ENCODE measurements at places on chromosomes 2 and 18.
A peak's percentile ranks its signal among the peaks of the same experiment; 100 is the strongest.

DNA sequence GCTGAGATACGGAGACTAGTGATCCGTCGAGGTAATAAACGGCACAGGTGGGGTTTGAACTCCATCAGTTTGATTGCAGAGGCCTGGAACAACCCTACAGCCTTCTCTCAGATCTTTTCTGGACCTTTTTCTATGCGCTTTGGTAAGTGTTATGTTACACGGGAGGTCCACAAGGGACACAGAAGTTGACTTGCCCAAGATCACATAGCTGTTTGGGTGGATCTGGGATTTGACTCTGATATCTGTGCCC lies 1.1 kb upstream of the DNPEP start:
- no peak for DNase-seq

DNA sequence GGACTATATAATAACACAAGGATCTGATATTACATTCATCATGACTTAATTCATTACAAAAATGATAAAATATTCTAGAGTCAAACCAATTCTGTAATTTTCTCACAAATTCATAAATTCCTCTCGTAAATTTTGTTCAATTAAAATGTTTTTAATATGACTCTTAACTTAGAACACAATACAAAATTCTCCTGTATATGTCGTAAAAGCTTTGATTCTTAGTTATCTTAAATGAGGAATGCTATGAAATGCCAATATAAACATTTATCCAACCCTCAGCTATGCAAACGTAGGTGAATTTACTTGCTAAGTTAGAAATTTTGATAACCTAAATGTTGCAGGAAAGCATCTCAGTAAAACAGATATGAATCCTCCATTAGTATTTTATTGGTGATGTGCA lies 28.9 kb downstream of the ARHGAP15 start:
- DNase-seq: no peak

- no peak for DNase-seq
Measured at GRCh38 chr2:147450661-147451510, 393.9 kb upstream of the ACVR2A start.

DNA sequence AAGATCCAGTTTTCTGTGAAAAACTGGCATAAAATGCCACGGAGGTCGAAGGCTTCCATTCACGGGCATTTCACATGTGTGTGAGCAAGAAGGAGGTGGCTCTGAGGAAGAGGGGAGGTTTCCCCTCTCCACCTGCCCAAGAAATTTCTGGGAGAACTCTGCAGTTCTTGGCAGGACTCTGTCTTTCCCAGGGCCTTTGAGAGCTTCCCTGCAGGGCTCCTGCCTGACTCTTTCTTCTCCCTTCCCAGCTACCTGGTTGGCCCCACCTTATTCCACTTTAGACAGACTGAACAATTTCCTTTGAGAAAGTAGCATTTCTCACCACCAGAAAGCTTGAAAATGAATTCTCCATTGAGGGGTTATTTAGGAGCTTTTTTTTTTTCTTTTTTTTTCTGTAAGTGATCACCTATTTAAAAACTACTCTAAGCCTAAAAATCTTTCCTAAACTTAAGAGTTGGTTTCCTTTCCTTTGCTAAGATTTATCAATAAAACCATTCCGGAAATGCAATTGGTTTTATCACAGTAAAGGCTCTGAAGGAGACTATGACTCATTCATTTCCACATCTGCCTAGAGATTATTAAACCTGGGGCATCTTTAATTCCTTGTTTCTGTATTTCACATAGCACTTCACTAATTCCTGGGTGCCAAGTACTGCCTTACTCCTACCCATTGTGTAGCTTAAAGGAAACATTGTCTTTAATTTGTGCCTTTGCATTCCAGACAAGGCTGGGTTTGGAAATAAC lies 59.3 kb downstream of the UNC80 start:
- no peak for DNase-seq

DNA sequence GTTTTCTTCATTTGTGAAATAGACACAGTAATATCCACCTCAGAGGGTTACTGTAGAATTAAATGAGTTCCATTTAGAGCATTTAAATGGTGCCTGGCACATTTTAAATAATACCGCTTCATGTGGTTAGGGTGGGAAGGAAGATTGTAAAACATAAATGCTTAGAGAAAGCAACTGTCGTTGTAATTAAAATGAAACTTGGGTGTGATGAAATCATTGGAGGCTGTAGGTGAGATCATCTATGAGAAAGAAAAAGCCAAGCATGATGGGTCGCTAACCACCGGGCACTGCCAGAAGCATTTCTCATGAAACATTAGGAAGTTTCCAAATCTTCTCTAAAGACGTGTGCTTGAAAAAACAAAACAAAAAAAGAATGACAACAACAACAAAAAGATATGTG lies 8.2 kb upstream of the SLC39A10 start:
- peak; percentile 30 for DNase-seq

- DNase-seq: no peak
Measured at GRCh38 chr2:161245261-161245553, 63.0 kb upstream of the PSMD14 start.

GRCh38 chr2:97979904-97980303 lies 15.8 kb downstream of the TMEM131 start:
- DNase-seq: no peak

- DNase-seq: no peak
Measured at GRCh38 chr18:1413323-1413675, 508.6 kb downstream of the ADCYAP1 start.

GRCh38 chr18:10022365-10022764 lies 108.5 kb downstream of the VAPA start:
- DNase-seq: no peak

DNA sequence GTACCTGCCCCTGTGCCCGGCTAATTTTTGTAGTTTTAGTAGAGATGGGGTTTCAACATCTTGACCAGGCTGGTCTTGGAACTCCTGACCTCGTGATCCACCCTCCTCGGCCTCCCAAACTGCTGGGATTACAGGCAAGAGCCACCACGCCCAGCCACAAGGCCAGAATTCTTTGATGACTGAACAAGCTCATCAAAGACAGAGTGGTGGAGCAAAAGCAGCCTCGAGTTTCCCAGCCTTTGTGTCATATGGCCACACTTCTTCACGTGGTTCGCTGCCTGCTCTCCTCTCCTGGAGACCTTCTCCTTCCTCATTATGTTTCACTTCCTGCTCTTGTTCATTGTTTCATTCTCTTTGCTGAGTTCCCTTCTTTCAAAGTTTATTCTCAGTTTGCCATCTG lies 9.9 kb upstream of the NPC1 start:
- no peak for DNase-seq

GRCh38 chr2:236705295-236706105 lies 135.9 kb downstream of the ACKR3 start:
- no peak for DNase-seq

- no peak for DNase-seq
Measured at GRCh38 chr2:12486205-12487118, 230.3 kb upstream of the TRIB2 start.

- DNase-seq: peak; percentile 69
Measured at GRCh38 chr18:77132369-77133050, at the start of gene MBP. MBP (minus strand) TSS chr18:77132783; CDS start chr18:77105261, 27,522 bp downstream.

GRCh38 chr2:123101434-123101833 lies 923.7 kb upstream of the CNTNAP5 start:
- no peak for DNase-seq

DNA sequence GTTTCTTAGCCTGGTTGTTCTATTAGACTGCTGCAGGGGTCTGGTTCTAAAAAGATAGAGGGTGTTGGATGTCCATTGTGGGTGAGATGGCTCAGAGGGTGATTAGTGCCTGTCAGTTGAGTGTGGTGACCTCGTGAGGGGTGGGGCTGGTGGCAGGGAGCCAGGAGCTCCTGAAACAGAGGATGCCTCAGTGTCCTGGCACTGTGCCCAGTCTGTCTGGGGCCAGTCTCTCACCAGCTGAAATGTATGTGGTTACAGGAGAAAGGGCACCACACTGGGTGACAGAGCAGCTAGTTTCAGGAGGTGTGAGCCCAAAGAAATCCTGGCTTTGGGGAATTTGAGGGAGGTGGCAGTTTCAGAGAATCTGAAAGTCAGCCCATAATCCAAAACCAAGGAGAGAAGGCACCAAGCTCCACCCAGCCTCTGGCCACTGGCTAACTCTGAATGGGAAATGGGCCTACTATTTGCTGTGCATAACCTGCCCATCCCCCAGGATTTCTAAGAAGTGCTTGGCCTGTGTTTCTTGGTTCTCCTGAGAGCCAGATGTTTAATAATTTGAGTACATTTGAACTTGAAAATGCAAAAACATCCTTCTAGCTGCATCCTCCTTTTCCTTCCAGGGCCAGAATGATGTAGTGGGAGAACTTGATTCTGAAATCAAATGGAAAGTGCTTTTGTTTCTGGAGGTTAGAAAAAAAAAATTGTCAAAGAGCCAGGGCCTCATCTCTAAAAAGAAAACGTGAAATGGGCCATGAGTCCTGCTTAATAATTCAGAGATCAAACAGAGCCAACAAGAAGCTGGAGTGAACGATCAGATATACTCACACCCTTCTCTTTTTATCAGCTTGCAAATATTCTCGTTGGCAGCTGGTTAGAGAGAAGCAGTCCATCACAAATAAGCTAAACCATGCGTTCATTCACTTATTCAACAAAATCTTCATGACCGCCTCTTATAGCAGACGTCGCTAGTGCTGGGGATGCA lies 92.3 kb downstream of the B3GNT2 start:
- DNase-seq: peak; percentile 64

DNA sequence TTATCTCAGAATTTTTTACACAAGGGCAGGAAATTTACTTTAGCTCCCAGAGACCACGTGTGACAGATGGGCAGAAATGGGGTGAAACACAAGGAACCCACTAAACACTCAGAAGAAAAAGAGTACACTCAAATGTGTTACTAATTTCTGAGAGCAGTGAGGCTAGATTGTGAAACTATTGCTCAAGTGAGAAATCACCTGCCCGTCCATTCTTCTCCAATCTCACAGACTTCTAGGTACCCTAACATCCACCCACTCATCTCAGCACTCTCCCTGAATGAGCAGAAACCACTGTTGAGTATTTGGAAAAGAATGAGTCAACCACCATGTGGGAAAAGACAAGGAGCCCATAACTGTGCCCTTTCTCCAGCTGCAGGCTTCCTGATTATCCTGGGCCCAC lies 293.0 kb upstream of the CDH2 start:
- no peak for DNase-seq

DNA sequence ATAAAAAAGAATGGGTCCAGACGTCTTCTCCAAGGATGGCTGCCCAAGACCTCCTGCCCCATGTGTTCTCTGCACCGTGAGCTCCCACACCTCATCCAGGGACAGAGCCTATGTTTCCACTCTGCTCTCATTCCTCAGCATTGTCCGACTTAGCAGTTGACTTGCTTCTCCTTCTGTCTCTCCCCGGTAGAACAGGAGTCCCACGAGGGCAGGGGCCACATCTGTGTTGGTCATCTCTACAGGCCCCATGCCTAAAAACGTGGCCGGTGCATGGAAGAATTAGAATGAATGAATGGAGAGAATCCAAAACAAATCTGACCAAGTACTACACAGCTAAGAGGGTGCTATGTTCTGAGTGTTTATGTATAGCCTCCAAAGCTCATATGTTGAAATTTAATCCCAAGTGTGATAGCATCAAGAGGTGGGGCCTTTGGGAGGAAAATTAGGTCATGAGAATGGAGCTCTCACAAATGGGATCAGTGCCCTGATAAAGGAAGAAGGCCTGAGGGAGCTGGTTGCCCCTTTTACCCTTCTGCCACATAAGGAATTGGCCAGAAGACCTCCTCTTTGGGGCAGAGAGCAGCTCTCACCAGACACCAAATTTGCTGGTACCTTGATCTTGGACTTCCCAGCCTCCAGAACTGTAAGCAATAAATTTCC lies 55.9 kb downstream of the FAM178B start:
- DNase-seq: no peak

DNA sequence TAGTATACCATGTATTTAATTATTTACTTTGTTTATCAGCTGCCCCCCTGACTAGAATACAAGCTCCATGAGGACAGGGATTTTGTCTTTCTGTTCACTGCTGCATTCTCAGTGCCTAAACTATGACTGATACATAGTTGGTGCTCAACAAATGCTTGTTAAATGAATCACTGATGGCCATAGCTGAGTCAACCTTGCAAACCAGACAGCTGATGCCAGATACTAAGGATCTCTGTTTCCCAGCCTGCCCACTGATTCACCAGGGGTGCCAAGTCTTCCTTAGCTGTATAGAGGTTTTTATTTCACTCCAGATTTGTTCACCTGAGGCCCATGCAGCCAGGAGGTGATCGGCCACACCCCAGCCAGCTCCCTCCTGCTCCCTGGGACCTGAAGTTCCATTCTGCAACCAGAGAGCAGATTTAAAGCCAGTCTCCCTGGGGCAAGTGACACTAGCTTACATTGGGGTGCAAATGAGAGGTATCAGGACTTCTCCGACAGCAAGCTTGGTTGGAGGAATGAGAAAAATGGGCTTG lies 92.2 kb downstream of the C1QL2 start:
- no peak for DNase-seq

DNA sequence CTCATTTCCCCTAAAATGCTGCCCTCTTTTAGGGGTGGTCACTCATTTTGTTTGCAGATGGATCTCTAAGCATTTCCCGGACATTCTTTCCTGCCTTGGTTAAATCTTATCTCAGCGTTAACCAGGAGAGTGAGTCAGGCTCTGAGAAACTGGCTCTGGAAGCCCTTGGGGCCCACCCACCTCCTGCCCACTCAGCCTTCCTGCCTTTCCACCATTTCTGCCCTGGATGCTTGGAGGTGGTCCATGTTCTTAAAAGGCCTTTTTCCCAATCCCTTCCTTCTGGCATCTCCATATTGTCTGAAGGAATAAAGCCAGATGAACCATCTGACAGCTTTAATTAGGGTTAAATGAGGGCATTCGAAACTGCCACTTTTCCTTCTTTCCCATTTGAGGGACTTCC lies 9.5 kb downstream of the HK2 start:
- DNase-seq: no peak

DNA sequence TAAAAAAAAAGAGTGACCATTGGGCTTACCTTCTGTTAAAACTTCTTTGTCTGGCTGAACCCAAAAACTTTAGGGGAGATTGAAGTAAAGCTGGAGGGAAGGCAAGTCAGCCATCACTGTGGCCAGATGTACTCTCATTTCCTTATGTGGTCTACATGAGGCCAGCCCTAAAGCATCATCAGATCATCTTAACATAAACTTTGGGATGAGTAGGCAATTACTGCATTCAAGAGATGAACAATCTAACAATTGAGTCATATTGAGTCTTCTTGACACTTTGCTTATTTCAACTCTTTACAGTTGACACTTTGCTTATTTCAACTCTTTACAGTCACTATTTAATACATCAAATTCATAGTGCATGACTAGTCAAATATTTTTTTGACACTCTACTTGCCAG lies 155.6 kb downstream of the QPCT start:
- DNase-seq: no peak

Measured in CD4-positive, alpha-beta T cell treated with Interleukin-10 for 1 hour (primary cell).